Right cardiac atrium (tissue), 5 donors: ENCODE measurements at places on chromosomes 16 and 17.

DNA sequence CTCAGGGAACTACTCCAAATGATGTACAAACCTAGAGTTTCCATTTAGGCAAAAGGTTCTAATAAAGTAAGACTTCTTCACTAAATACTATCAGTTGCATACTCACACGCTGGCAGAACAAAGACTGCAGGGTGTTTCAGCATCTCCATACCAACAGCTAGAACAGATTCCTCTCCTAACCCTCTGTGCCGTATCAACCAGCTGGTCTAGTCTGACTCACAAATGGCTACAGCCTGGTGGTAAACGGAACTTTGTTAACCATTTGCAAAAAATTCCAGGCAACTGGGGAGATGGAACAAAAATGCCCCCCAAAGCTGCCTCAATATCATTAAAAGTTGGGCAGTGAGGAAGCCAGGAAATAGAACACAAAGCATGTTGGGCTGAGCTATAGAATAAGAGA, 217.1 kb downstream of the GRIN2A start:
- DNase-seq, result no peak

GRCh38 chr17:65305778-65306177, 168.6 kb downstream of the RGS9 start:
- DNase-seq, result no peak

DNA sequence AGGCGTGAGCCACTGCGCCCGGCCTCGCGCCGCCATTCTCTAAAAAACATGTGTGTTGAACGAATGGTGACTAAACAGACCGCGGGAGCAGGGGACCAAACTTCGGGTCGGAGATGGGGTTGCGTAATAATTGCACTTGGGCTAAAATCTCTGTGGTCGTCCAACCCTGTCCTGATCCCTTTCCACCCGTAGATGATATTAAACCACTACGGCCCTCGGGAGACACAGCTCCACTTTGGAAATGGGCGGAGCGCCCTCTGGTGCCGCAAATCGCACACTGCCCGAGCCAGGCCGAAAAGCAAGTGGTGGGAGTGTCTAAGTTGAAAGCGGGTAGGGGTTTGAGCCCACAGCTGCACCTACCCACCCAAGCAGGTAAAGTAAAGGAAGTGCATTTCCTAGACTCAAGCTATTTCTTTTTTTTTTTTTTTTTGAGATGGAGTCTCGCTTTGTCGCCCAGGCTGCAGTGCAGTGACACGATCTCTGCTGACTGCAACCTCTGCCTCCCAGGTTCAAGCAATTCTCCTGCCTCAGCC, 17.0 kb downstream of the CAVIN1 start:
- DNase-seq, result peak; percentile 94

DNA sequence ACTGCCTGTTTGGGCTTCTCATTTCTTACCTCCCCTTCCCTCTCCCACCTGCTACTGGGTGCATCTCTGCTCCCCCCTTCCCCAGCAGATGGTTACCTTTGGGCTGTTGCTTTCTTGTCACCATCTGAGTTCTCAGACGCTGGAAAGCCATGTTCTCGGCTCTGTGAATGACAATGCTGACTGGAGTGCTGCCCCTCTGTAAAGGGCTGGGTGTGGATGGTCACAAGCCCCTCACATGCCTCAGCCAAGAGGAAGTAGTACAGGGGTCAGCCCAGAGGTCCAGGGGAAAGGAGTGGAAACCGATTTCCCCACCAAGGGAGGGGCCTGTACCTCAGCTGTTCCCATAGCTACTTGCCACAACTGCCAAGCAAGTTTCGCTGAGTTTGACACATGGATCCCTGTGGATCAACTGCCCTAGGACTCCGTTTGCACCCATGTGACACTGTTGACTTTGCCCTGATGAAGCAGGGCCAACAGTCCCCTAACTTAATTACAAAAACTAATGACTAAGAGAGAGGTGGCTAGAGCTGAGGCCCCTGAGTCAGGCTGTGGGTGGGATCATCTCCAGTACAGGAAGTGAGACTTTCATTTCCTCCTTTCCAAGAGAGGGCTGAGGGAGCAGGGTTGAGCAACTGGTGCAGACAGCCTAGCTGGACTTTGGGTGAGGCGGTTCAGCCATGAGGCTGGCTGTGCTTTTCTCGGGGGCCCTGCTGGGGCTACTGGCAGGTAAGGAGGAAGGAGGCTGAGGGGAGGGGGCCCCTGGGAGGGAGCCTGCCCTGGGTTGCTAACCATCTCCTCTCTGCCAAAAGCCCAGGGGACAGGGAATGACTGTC, at the start of gene CD68:
TSS of gene CD68 (plus strand) at position 638 of the 833 bp plus-strand sequence. CDS start at position 678, 40 bp downstream.
- DNase-seq, result peak; percentile 76

- no peak for DNase-seq
Observed at GRCh38 chr16:80580109-80580832, 39.5 kb downstream of the DYNLRB2 start.

- DNase-seq, result no peak
Observed at GRCh38 chr17:55167024-55167725, 97.6 kb upstream of the HLF start.

DNA sequence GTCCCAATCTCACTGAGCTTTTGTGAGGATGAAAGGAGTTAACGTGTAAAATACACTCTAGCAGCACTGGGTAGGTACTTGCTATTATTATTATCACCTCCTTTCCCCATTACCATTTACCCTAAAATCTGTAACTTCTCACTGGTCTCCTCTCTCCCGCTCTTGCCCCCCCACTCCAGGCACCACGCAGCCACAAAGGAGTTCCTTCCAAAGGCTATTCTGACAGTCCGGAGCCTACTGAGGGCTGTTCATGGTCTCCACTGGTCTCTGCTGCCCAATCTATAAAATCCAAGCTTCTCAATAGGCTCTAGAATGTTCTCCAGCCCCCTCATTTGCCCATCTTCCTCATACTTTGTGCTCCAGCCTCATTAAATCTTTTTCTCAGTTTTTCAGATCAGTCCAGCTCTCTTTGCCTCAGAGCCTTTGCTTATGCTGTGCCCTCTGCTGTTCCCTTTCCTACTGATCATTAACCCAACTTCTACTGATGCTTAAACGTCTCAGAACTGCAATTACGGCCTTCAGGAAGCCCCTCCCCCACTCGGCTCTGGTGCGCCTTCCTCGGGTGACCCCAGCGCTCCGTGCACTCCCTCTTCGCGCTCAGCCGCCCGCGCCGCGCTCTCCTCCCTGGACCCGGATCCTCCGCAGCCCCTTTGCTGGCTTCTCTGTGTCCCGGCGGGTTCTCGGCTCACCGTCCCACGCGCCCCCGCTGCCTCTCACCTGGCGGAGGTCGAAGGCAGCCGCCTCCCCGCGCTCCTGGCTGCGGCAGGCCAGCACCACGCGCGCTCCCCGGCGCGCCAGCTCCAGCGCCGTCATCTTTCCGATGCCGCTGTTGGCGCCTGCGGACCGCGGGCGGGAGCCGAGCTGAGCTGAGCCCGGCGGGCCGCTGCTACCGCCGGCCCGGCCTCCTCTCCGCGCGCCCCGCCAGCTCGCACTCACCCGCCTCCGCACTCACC, 737 bp downstream of the DHRS13 start:
- no peak for DNase-seq

- DNase-seq, result no peak
Observed at GRCh38 chr16:72884573-72884972, 163.4 kb downstream of the ZFHX3 start.

- DNase-seq, result no peak
Observed at GRCh38 chr17:38815576-38816193, 9.4 kb downstream of the CWC25 start.

DNA sequence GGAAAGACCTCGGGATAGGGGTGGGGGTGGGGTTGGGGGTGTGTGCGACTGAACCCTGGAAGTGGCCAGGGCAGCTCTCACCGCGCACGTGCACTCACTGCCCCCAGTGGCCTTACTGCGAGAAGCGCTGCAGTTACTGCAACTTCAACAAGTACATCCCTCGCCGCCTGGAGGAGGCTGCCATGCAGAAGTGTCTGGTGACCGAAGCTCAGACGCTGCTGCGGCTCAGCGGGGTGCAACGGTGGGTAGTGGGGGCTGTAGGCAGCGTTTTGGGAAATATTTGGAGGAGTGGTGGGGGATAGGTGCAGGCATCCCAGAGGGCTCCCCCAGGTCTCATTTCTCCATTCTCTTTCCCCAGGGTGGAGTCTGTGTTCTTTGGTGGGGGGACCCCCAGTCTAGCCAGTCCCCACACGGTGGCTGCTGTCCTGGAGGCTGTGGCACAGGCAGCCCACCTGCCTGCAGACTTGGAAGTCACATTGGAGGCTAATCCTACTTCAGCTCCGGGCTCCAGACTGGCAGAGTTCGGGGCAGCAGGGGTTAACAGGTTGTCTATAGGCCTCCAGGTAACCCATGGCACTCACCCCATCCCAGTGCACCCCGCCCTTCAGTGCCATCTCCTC, 972 bp downstream of the RSAD1 start:
- DNase-seq, result peak; percentile 82

- DNase-seq, result peak; percentile 66
Observed at GRCh38 chr17:55266051-55266957, 1.5 kb downstream of the HLF start.

GRCh38 chr17:82911822-82912221, 72.0 kb upstream of the ZNF750 start:
- peak; percentile 38 for DNase-seq

DNA sequence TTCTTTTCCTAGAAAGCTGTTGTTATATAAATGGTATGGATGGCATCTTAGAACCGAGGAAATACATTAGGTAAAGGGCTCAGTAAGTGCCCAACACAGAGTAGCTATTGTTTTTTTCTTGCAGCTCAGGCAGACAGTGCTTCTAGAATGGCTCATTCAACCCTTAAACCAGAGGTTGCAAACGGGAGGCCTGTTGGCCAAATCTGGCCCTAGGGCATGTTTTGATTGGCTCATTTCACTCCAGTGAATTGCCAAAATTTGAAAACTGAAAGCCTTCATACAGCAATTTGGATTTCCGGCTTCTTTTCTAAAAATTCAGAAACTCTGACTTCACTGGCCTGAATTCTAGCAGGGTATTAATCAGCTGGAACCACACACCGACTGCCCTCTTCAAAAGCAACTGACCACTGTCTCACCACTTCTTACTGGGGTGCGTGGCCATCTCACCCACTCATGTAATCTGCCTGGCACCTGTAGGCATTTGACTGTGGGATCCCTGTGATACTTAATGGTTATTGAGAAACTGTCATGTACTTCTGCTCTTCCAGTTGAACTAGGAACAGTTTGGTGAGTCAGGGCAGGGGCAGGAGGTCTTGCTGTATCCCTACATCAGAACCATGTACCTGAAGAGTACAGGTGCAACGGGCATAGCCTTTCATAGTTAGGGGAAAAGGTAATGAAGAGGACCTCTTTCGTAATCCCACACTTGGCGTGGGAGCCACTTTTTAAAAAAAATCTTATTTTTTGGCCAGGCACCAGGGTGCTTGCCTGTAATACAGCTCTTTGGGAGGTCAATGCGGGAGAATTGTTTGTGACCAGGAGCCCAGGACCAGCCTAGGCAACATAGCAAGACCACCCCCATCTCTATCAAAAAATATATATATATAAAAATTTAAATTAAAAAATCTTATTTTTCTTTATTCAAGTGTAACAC, 53.6 kb upstream of the SCNN1B start:
- DNase-seq, result peak; percentile 57

DNA sequence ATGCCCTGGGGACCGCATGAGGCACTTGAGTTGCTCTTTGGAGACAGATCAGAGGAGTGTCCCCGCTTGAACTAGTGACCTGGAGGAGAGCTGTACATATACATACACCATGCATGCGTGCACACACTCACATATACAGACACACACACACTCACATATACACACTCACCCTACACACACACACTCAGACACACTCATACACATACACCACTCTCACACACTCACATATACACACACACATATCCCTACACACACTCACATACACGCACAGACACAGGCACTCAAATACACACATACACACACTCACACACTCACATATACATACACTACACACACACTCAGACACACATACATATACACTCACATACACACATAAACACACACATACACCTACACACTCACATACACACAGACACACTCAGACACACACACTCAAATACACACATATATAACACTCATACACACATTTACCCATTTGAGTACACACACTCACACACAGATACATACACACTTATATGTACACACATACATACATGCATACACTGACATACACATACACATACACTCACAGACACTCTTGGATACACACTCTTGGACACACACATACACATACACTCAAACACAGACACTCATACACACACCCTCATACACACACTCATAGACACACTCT, 5.4 kb upstream of the MPP2 start:
- no peak for DNase-seq

- no peak for DNase-seq
Observed at GRCh38 chr17:42389135-42389417, 834 bp upstream of the STAT3 start.

- DNase-seq, result no peak
Observed at GRCh38 chr16:67028167-67028695, 718 bp upstream of the CBFB start.

DNA sequence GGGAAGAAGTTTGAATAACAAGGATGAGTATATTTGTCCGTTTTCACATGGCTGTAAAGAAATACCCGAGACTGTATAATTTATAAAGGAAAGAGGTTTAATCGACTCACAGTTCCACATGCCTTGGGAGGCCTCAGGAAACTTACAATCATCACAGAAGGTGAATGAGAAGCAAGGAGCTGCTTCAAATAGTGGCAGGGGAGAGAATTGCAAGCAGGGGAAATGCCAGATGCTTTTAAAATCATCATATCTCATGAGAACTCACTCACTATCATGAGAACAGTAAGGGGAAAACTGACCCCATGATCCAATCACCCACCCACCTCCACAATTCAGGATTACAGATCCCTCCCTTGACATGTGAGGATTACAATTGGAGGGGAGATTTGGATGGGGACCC, 212.8 kb upstream of the CDH8 start:
- no peak for DNase-seq

DNA sequence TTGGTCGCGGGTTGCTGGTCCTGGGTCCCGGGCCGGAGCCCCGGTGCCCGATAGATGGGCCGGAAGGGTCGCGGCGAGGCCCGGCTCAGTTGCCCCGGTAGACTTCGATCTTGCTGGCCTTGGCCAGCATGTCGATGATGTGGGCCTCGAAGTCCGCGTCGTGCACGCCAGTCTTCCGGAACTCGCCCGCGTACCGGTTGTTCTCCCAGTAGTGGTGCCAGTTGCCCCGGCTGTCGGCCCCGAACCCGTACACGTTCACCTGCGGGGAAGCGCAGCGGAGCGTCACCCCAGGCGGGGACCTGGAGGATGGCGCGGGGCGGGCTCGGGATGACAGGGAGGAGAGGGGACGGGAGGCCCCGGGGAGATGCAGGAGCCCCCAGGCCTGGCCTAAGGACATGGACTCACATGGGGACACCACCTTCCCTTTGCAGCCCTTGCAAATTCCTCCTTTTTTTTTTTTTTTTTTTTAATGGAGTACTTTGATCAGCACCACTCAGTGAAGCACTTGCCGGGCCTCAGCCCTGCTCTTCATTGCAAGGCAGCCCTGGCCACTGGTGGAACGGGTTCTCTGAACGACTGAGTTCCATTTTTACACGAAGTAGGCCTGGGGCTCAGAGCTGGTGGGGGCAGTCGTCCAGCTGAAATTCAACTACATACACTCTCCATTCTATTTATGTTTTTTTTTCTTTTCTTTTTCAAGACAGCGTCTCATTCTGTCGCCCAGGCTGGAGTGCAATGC, 35.1 kb downstream of the DDX19A start:
- no peak for DNase-seq
